Thyroid gland (tissue), 4 donors: ENCODE measurements at places on chromosomes 4 and X.

- no peak overlapping the region for H3K4me3 ChIP-seq
- H3K27ac ChIP-seq: no peak overlapping the region
- no peaks in the 10 kb centered on the region for H3K4me1 ChIP-seq
- H3K27me3 ChIP-seq: no peaks in the 10 kb centered on the region
- no peaks in the 10 kb centered on the region for H3K36me3 ChIP-seq
These were observed 75.3 kb upstream of the USP38 start for GRCh38 chr4:143109376-143109775.

DNA sequence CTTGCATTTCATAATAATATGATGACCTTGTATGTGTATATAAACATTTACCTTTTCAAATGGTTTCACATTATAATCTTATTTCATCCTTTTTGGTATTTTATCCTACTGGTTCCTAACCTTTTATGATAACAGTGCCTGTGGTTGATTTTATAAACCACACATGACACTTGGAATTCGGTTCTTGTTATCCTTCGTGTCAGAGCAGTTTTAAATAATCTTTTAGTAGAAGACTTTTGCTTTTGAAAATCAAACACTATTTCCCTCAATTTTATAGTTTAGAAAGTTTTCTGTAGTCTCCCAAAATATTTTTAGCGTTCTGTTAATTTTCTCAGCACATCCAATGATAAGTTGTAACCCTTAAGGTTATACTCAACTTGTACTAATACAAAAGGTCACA, 676.8 kb downstream of the RAPGEF2 start:
- H3K27me3 ChIP-seq: no peaks in the 10 kb centered on the region
- no peak for DNase-seq
- H3K4me1 ChIP-seq: no peaks in the 10 kb centered on the region
- no peak overlapping the region for H3K4me3 ChIP-seq
- no peak overlapping the region for H3K27ac ChIP-seq
- H3K36me3 ChIP-seq: no peaks in the 10 kb centered on the region

DNA sequence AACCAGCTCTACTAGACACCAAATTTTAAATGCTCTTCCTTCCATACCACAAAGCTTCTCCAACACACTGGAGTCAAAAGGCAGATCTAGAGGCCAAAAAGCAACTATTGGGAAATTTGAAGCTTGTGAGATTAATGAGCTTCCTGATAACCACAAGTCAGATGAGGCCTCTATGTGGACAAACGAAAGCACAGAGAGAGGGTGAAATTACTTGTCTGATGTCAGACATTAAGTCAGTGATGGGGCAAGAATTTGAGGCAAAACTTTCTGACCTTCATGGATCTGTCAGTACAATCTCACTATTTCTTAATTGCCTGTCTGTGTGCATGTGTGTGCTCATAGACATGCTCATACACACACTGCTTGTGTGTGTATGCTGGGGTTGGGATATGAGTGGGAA, 103.6 kb downstream of the GUCY2F start:
- H3K27ac ChIP-seq: no peak overlapping the region
- DNase-seq: no peak
- no peaks in the 10 kb centered on the region for H3K36me3 ChIP-seq
- no peak overlapping the region for H3K4me3 ChIP-seq
- H3K27me3 ChIP-seq: no peaks in the 10 kb centered on the region

GRCh38 chrX:358651-359143, 28.0 kb downstream of the PPP2R3B start:
- H3K4me1 ChIP-seq: no peaks in the 10 kb centered on the region
- H3K36me3 ChIP-seq: peaks cover 4% of the 10 kb centered on the region
- no peak for DNase-seq
- H3K4me3 ChIP-seq: no peak overlapping the region

DNA sequence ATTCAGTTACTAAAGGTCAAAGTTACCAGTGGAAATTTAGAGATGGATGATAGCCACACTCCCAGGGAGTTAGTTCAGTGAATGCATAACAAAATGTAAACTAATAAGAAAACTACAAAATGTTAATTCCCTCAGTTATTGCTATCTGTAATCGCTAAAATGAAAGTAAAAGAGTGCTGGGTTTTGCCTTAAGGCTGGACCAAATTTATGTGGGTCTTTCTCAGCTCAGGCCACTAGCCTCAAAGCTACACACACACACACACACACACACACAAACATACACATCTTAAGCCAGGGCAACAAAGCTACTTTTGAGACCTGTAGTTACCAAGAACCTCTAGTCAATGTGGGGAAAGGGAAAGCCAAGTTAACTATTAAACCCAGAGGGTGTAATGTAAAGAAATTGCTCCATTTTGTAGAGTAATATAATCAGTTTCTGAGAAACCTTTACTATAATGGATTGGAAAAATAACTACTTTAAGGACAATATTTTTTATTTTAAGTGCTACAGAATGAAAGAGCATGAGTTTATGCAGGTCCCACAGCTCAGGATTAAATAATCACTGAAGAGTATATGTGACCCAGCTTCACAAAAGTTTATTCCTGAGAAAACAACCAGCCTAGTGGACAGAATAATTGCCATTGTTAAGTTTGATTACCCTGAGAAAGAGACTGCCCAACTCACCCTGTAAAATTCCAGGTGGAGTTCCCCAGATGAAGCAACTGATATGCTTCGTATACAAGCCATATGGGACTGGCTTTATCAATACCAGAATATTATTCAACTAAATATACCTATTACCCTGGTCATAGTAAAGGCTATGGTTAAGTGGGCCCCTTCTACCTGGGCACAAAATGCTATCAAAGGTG, 8.9 kb upstream of the UGT2A3 start:
- H3K27me3 ChIP-seq: no peaks in the 10 kb centered on the region
- no peak for DNase-seq
- H3K36me3 ChIP-seq: no peaks in the 10 kb centered on the region
- no peak overlapping the region for H3K4me3 ChIP-seq

GRCh38 chrX:30973784-30974427, 84.9 kb upstream of the TAB3 start:
- H3K27me3 ChIP-seq: no peaks in the 10 kb centered on the region
- no peaks in the 10 kb centered on the region for H3K4me1 ChIP-seq
- DNase-seq: no peak
- no peak overlapping the region for H3K27ac ChIP-seq
- no peak overlapping the region for H3K4me3 ChIP-seq

- H3K36me3 ChIP-seq: no peaks in the 10 kb centered on the region
- no peak overlapping the region for H3K27ac ChIP-seq
- no peaks in the 10 kb centered on the region for H3K27me3 ChIP-seq
- no peak overlapping the region for H3K4me3 ChIP-seq
- no peak for DNase-seq
These were observed 42.9 kb downstream of the MOSPD2 start for GRCh38 chrX:14916017-14916674.

- DNase-seq: no peak
- H3K27me3 ChIP-seq: no peaks in the 10 kb centered on the region
- H3K27ac ChIP-seq: peak overlapping the region; percentile 44
- no peaks in the 10 kb centered on the region for H3K36me3 ChIP-seq
- no peaks in the 10 kb centered on the region for H3K4me1 ChIP-seq
These were observed 760 bp downstream of the TRMT2B start for GRCh38 chrX:101051153-101051548.

GRCh38 chr4:170242471-170242870, 152.7 kb upstream of the AADAT start:
- DNase-seq: no peak
- no peak overlapping the region for H3K4me3 ChIP-seq
